ENCODE measurements at places on chromosomes 16 and 17.

- no peak for DNase-seq
Measured at GRCh38 chr17:46270032-46270431, 24.9 kb upstream of the LRRC37A start.

- DNase-seq = no peak
Measured at GRCh38 chr16:2058420-2058819, 10.6 kb downstream of the TSC2 start.

DNA sequence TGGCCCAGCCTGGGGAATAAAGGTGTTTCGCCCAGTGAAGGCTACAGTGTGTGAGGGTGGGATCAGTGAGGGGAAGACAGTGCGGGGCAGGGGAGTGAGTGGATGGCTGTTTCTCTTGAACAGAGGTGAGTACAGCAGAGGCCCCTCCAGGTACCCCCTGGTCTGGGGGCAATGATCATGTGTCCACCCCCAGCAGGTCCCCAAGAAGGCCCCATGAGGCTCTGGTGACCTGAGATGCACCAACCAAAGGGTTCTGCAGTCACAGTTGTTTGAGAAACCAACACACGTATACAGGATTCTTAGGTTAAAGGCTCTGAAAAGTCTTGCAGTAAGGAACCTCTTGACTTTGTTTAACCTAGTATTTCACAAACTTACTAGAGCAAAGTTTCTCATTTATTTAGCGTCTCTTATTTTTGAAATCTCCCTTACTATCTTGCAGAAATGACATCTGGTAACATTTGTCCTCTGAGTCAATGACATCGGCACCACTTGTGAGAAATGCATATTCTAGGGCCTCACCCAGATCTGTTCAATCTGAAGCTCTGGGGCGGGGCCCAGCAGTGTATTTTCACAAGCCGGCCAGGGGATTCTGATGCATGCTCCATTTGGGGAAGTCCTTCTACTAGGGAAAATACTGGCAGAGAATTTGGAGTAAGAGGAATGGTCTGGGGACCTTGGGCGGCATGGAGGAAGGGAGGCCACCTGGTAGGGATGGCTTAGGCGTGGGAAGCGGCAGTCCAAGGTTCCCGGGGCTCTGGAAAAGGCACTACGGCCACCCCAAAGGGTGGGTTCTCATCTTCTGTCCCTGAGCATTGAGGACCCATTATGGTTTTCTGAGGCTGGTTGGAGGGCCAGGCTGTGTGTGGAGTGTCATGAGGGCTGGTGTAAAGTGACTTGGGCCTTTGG is 217.3 kb downstream of the NTN1 start:
- no peak for DNase-seq

- no peak for DNase-seq
Measured at GRCh38 chr16:86716649-86717048, 138.3 kb downstream of the FOXL1 start.

DNA sequence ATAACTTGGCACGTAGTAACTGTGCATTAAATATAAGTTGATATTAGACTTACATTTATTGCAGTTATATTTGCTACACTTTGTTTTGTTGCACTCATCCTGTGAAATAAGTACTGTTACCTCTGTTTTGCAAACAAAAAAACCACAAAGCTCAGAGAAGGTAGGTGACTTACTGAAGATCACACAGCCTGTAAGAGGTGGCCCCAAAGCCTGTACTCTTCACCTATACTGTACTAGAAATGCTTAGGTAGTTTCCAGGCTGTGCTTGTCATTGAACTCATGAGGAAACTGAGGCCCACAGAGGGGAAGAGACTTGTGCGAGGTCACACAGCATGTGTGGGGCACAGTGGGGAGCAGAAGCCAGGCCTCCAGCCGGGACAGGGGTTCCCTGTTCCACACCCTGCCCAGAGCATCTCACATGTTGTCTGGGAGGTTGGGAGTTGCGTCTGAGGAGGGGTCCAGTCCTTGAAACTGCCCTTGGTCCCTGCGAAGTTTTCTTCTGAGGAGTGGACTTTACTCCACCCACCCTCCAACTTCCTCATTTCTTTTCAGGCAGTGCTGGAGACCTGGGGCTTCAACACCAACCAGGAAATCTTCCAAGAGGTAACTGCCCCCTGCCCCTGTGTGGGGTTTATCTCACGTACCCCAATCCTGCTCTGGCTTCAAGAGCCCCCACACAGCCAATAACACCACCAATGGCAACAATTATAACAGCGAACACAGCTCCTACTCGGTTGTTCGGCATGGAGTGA is 13.0 kb downstream of the CETP start:
- no peak for DNase-seq

GRCh38 chr17:57033296-57033695 is 51.8 kb upstream of the AKAP1 start:
- no peak for DNase-seq

GRCh38 chr16:78200623-78201096 is 101.2 kb downstream of the WWOX start:
- no peak for DNase-seq
